Stimulated activated CD4-positive, alpha-beta T cell treated with anti-CD3 and anti-CD28 coated beads, Interleukin-1b, Interleukin-23, amount 100 ng/mL, for 24 hours (primary cell): ENCODE measurements at places on chromosomes 11 and 22.

- no peak for DNase-seq
These were observed 27.1 kb downstream of the CWF19L2 start for GRCh38 chr11:107430525-107430924.

- DNase-seq: no peak
These were observed 275.7 kb downstream of the ST3GAL4 start for GRCh38 chr11:126630893-126631798.

DNA sequence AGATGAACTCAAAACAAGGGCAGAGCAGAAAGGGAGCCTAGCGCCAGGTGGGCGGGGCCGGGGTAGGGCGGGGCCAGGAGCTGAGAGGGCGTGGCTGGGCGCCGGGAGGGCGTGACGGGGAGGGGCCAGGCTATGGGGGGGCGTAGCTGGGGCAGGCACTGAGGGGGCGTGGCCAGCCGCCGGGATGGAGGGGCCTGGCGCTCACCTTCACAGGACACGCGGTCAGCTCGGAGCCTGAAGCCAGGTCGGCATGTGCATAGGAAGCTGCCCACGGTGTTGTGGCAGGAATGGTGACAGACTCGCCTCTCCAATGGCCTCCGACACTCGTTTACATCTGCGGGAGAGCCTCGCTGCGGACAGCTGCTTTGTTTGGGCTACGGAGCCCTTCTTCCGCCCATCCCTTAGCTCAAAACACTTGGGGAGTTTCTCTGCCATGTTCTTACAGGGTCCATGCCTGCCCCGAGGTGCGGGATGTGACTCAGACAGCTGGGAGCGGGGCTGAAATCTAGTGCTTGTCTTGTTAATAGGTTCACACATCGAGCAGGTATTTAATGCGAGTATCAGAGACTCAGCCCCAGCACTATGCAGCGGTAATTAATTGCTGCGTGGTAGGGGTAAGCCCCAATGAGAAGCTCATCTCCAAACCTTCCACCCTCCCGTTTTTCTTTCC is 13.4 kb downstream of the VWCE start:
- peak; percentile 18 for DNase-seq

- DNase-seq: no peak
These were observed 90.8 kb downstream of the ABTB2 start for GRCh38 chr11:34267013-34267412.

DNA sequence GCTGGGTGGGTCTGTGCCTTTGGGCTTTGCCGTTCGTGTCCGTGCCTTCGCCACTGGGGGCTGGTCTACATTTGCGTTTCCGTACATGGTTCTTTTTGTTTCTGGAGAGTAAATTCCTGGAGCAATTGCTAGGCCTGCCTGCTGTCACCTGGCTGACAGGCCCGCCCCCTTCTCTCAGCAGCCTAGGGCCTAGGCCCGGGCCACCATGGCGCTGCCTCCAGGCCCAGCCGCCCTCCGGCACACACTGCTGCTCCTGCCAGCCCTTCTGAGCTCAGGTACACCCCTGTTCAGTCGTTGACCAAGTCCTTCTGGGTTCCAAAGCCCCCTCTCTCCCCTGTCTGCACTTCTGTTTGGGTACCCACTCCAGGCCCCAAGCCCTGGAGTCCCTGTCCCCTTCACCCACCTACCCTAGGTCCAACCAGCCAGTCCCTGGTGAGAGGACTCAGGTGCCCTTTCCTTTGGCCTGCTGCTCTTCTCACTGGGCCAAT is 649 bp downstream of the TMEM25 start:
- no peak for DNase-seq

GRCh38 chr11:45379162-45379863 is 93.2 kb upstream of the SYT13 start:
- DNase-seq: no peak

- no peak for DNase-seq
These were observed 62.0 kb downstream of the TBC1D22A start for GRCh38 chr22:46824344-46824909.

- DNase-seq: no peak
These were observed 20.1 kb upstream of the NNMT start for GRCh38 chr11:114276077-114276476.

DNA sequence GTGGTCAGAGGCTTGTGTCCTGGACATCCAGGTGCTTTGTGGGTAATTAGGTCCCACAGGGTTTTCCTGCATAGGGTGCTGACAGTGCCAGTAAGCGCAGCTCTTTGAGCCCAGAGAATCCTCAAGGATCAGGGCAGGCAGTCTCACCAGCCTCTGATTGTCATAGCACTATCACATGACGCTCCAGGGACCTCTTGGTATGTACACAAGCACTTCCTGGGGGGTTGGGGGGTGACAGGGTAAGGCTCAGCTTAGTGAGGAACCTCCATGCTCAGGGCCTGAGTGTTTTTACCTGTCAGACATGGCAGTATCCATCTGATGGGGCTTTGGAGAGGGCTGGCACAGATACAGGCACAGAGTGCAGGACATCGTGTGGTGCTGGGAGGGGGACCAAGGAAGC is 27.9 kb upstream of the SUSD2 start:
- DNase-seq: no peak

- DNase-seq: no peak
These were observed 1.3 kb upstream of the SBF2 start for GRCh38 chr11:10295064-10295901.

- no peak for DNase-seq
These were observed 804 bp downstream of the KCNK4 start for GRCh38 chr11:64291752-64292459.

- no peak for DNase-seq
These were observed 26.9 kb downstream of the TP53I11 start for GRCh38 chr11:44923806-44924205.

DNA sequence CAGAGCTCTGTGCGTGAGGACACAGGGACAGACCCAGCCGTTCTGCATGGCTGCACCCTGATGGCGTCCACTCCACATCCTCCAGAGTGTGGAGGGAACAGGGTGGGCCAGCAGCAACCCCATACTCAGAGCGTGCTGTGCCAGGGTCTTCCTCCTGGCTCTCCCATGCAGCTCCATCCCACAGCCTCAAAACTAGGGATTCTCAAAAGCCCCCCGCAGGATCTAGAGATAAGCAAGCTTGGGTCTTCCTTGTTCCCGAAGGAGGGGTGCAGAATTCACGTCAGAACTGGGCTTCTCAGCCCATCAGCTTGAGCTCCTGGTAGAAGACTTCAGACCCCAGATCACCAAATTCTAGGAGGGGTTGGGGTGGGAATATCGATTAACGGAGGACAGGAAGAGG is 858.8 kb downstream of the TBC1D22A start:
- DNase-seq: no peak

GRCh38 chr11:64203421-64204079 is 3.0 kb upstream of the FERMT3 start:
- no peak for DNase-seq
